ENCODE measurements at places on chromosomes 1 and 21. TPM values are rescaled to one million over a fixed set of nuclear protein-coding genes. Genes with fewer than 3 reads are reported as not detected.

DNA sequence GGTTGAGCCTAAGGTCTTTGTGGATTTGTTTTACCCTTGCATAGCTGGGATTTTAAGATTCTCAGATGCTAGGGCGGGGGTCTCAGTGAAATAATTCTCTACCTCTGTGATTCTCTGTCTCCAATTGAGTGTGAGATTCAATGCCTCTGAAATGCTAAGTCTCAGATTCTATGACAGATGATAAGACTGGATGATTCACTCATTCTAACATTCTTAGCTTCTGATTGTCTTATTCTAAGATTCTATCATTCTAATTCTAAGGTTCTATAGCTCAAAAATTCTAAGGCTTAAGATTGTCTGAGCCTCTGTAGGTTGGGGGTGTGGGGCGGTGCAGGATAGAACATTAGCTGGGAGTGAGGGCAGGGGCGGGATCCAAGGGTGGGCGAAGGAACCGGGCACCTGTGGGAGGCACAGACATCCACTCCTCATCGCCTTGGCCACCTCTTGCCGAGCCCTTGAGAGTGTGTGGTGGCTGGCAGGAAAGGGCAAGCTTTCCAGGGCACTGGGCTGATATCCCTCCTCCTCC, 29.5 kb downstream of the ADGRB2 start:
- DNase-seq, result no peak

- no peak for DNase-seq
These were observed 15.9 kb downstream of the IGSF21 start for GRCh38 chr1:18123467-18123992.

DNA sequence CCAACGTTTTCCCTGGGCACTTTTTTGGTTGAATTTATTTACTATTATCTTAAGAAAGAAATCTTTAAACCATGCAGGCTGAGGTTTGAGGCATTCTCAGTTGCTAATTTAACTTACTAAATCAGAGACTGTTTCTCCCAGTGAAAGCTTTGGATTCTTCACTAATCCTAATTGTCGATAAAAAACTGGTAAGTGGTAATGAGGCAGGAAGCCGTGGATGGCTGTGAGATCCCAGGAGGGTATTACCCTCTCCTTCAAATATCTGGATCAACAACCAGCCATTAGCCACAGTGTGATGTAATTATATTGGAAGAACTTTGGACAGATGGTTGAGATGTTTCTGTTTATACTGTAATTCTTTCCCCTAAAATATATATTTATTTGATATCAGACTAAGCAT, 485.0 kb downstream of the DISC1 start:
- DNase-seq, result no peak

DNA sequence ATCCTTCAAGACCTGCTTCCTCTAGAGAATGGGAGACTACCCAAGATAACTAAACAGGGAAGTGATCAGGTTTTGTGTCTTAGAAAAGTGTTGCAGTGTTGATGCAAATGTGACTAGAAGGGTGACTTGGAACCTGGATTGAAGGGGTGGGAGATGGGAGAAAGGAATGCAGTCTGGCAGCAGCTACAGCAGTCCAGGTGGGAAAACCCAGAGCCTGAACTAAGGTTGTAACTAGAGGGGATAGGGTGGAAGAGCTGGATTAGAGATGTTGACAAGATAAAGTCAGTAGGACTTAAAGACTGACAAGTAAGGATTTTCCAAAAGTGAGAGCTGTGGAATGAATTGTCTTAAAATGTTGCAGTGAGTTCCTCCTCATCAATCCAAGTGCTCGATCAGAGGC, 7.1 kb upstream of the SHISA4 start:
- DNase-seq, result no peak

GRCh38 chr1:86997538-86997937, 83.1 kb downstream of the HS2ST1 start:
- no peak for DNase-seq

DNA sequence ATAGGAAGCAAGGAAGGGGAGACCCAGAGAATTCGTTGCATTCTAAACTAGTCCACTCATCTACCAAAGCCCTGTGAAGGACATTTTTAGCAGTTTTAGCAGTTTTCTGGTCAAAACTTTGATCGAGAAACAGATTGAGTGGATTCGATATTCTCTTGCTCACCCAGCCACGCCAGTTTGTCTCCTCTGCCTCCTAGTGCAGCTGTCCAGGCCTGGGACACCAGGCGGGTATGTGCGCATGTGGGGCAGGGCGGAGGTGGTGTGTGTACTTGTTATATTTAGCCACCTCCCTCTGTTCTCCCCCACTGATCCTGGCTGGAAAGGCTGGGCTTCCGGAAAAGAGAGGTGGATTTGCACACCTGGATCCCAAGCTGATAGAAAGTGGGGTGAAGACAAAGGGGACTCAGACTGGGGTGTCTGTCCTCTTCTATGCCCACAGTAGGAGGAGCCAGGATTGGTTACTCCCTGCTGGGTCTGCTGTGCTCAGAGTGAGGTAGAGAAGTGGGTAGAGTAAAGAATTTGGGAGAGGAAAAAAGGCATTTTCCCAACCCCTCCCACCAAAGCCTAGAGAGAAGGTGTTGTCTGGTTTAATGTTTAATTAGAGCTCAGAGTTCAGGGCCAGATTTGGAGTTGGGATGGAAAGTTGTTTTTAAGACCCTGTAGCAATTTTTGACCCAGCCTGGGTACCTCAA, 3.8 kb downstream of the LMNA start:
- DNase-seq, result peak; percentile 78

DNA sequence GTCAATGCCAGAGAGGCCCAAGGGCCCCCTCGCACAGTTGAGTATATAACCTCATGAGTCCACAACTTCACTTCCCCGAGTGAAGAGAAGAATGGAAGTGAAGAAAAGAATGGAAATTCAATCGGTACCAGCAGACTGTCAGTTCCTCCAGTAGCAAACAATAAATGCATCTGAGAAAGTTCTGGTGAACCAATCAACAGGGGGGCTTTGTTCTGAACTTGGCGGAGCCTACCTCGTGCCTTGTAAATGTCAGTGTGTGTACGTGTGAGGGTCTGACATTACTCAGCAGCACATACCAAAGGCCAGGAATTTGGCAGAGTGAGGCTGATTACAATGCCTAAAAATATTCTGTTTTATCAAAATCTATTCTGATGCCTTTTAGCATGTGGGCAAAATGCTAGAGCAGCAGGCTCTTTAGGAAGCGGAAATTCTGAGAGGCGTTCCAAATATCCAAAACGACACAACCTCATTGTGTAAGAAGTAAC, 238.5 kb downstream of the LTN1 start:
- DNase-seq, result peak; percentile 61

DNA sequence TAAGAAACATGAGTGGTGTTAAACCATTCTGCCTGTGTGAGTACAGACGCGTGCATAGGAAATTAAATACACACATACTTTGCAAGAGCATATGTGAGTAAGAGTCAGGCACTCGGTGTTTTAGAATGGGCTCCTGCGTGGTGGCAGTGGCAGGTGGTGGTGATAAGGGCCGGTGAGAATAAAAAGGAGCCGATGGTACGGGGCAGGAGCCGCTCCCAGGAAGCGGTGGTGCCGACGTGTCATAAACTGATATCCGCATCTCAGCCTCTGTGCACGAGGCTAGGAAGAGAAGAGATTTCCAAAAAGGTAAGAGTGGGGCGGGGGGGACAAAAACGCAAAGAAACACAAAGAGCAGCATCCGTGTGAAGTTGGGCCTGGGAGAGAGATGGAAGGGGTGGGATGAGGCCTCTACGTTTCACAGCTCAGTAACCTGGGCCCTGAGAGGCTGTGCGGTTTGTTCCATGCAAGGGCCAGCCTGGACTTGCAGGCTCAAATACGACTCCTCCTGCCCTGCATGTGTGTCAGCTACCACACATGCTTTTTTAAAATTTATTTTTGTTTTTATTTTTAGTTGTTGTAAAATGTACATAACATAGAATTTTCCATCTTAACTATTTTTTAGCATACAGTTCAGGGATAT, 127.7 kb upstream of the COL6A1 start:
- DNase-seq, result no peak

DNA sequence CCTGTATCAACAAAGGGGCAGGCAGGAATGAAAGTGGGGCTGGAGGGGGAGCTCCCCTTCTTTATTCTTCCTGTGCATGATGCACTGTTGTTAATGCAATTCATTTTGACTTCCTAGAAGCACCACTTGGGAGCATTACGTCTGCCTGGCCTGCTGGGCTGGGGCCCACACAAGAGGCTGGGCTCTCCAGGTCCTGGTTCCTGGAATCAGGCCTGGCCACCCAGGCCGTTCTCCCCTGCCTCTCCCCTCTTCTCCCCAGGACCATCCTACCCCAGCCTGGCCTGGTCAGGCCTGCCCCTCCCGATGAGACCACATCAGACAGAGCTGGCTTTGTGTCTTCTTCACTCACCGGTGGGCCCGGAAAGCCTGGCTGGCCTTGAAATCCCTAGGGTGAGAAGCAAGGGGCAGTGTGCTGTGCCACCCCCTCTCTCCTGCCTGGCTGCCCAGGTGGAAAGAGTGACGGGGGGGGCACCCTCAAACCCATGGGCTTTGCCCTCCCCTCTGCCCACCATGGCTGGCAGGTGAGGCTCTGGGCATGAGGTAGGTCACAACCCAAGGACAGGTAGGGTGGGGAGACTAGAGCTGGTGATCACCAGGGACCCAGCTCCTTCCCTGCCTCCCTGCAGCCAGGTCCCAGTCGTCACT, 20.7 kb upstream of the PEF1 start:
- DNase-seq, result no peak

GRCh38 chr1:180503280-180503862, 994 bp upstream of the ACBD6 start:
- DNase-seq, result no peak

DNA sequence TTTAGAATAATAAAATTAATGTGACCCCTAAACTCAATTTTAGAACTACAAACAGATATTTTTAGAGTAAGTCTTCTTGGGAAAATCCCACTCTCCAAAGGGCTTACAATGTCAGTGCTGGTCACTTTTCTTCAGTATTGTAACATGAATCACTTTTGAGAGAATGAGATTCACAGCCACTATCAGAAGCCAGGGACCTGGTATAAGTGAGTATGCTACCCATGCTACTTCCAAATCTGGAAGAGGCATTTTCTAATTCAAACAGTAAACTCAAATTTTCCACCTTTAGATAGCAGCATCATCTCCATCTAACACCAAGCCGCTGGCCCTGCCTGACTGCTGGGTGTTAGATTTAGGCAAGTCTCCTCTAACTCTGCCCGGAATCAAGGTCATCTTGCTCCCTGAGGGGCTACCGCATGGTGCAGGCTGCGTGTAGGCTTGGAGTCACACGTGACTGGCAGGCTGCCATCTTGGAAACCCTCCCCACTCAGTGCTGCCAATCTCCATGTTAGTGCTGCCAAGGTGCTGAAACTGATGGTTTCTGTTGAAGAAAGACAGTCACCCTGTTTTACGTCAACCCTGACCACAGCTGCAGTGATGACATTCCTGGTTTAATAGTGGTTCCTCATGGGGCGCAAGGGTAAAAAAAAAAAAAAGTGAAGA, 882.9 kb upstream of the B3GALT2 start:
- peak; percentile 88 for DNase-seq

GRCh38 chr1:232029315-232029714, 402.7 kb downstream of the DISC1 start:
- DNase-seq, result no peak

DNA sequence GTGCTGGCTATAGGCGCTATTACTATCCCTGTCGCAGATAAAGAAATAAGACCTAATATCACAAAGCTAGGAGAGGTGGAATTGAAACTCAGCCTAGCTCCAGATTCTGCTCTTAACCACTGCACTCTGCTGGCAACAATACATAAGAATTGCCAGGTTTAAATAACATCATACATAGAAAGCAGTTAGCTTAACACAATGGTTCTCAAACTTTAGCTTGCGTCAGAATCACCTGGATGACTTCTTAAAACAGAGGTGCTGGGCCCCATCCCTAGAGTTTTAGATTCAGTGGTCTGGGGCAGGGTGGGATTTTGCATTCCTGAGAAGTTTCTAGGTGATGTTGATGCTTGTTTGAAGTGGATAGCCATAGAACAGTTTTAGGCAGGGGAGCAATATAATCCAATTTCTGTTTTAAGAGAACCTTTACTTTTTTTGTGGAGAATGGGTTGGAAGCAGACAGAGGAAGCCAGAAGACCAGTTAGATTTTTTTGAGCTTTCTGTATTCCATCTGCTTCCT, 1.1 kb upstream of the POMGNT1 start:
- no peak for DNase-seq

DNA sequence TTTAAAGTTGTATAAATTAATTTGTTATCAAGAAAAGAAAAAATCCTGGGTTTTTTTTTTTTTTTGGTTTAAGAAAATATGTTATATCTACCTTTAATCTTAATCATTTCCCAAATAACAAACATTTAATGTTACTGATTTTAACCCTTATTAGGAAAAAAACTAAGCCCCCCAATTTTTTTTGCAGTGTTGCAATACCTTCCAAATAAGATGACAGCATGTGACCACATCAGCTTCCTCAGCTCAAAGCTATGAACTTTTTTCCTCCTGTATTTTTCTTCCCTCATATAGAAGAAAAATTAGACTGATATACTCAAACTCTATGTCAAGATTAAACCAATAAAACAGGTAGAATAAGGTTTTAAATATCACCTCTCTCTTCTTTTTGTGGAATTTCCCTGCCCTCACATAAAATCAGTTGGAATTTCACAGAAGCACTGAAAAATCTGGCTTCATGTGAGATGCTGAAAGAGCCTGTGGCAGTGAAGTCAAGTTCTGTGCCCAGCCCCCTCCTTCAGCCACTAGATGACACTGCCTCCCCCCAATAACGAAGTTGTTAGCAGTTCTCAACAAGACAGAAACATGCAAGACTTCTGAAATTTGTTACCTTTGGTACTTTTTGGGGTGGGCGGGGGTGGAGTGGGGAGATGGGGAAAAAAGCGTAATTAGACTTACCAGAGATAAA, 9.6 kb upstream of the SMYD2 start:
- DNase-seq, result no peak

DNA sequence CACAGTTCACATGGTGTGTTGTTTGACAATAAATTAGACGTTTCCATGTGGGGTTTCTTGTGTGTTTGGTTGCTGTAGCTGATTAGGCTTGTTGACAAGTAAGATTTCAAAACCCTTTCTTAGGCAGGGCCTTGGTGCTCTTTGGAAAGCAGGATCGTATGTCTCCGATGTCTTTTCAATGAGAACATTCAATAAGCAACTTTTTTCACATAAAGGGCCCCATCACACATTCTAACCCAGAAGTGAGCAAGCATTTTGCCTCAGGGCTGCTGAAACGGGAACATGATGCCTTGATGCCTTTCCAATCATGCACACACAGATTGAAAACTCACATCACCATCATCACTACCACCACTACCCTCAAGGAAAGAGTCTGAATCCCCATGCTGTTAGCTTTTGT, 33.1 kb downstream of the LPAR3 start:
- no peak for DNase-seq

DNAH14 gene
- 5.5 TPM for total RNA-seq

SHISA4 gene
- total RNA-seq, result 129 TPM

PLA2G2F gene
- not detected for total RNA-seq

TPTE gene
- total RNA-seq, result not detected

CDC20 gene
- 1.3 TPM for total RNA-seq

MTARC1 gene
- total RNA-seq, result 3.5 TPM

SPRR2A gene
- total RNA-seq, result not detected

Data from left ventricle myocardium superior (tissue), 1 donor.